ENCODE measurements at places on chromosomes 7 and 10. TPM values are rescaled to one million over a fixed set of nuclear protein-coding genes. Genes with fewer than 3 reads are reported as not detected.

The CXCL12 gene
- 6.5 TPM for total RNA-seq

The AKR1C8 gene
- total RNA-seq = not detected

The EGR2 gene
- 0.33 TPM for total RNA-seq

The ZNF25 gene
- total RNA-seq = 7.1 TPM

The PPP3CB gene
- total RNA-seq = 19.2 TPM

The SEPTIN7 gene
- total RNA-seq = 243 TPM

The FANK1 gene
- total RNA-seq = 2.5 TPM

The SEPHS1 gene
- total RNA-seq = 40.2 TPM

The ITGA8 gene
- total RNA-seq = 0.57 TPM

The ATRNL1 gene
- total RNA-seq = under 0.01 TPM

The SPDYE2 gene
- total RNA-seq = not detected

The TMEM178B gene
- total RNA-seq = not detected

The KMT2E gene
- total RNA-seq = 101 TPM

The SORBS1 gene
- total RNA-seq = 1.1 TPM

The PIP gene
- not detected for total RNA-seq

The INHBA gene
- 21.2 TPM for total RNA-seq

The RNLS gene
- total RNA-seq = 2.6 TPM

The PHTF2 gene
- total RNA-seq = 24.6 TPM

The RBP4 gene
- not detected for total RNA-seq

The ODAD2 gene
- 0.98 TPM for total RNA-seq

The C1QL3 gene
- 0.48 TPM for total RNA-seq

The CCDC3 gene
- under 0.01 TPM for total RNA-seq

The LMBR1 gene
- 133 TPM for total RNA-seq

The IDI2 gene
- not detected for total RNA-seq

The STK31 gene
- 0.33 TPM for total RNA-seq

The CLCN1 gene
- not detected for total RNA-seq

The HMX3 gene
- not detected for total RNA-seq

The STRIP2 gene
- 4.9 TPM for total RNA-seq

The NKX2-3 gene
- total RNA-seq = not detected

The OR9A4 gene
- not detected for total RNA-seq

The CDK1 gene
- total RNA-seq = 45.7 TPM

The PRKAR2B gene
- 18.9 TPM for total RNA-seq

The CYP2C19 gene
- total RNA-seq = not detected

The C7orf33 gene
- total RNA-seq = not detected

The OPALIN gene
- total RNA-seq = not detected

The CPA5 gene
- total RNA-seq = not detected

The SLC13A1 gene
- not detected for total RNA-seq

The IFIT2 gene
- 2.7 TPM for total RNA-seq

The ARHGAP12 gene
- 29.7 TPM for total RNA-seq

The SLC25A28 gene
- 13.4 TPM for total RNA-seq

The MUC3A gene
- under 0.01 TPM for total RNA-seq

Measured in vein endothelial cell (primary cell).